Tongue (tissue), 3 donors: ENCODE measurements at places on chromosomes 5 and 9. TPM values are rescaled to one million over a fixed set of nuclear protein-coding genes. Genes with fewer than 3 reads are reported as not detected.

EQTN gene
- total RNA-seq, result 0.51 TPM

MRPL50 gene
- total RNA-seq, result 29.2 TPM

LTC4S gene
- not detected for total RNA-seq

IFNA8 gene
- total RNA-seq, result not detected
